ENCODE measurements at places on chromosomes 16 and 17.

GRCh38 chr16:78395035-78395434, 295.6 kb downstream of the WWOX start:
- no peak for DNase-seq

- DNase-seq = no peak
Measured at GRCh38 chr16:49693445-49693844, 162.5 kb downstream of the ZNF423 start.

GRCh38 chr16:23929856-23930255, 94.1 kb downstream of the PRKCB start:
- DNase-seq = no peak

DNA sequence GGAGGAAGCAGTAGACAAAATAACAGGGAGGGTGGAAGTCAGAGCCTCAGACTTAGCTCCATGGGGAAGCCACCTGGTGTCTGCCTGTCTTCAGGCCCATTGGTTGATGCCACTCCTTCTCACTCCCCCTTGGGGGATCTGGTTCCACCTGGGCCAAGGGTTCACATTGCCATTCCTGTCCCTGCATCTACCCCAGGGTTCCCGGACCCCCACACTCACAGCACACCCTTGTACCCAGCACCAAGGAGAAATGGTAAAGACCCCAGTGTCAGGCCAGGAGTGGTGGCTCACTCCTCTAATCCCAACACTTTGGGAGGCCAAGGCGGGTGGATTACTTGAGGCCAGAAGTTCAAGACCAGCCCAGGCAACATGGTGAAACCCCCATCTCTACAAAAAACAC, 1.0 kb upstream of the CA7 start:
- DNase-seq = no peak

GRCh38 chr17:66667090-66667489, 167.8 kb upstream of the CACNG5 start:
- DNase-seq = no peak

- no peak for DNase-seq
Measured at GRCh38 chr16:3798838-3799237, 81.5 kb upstream of the TRAP1 start.

DNA sequence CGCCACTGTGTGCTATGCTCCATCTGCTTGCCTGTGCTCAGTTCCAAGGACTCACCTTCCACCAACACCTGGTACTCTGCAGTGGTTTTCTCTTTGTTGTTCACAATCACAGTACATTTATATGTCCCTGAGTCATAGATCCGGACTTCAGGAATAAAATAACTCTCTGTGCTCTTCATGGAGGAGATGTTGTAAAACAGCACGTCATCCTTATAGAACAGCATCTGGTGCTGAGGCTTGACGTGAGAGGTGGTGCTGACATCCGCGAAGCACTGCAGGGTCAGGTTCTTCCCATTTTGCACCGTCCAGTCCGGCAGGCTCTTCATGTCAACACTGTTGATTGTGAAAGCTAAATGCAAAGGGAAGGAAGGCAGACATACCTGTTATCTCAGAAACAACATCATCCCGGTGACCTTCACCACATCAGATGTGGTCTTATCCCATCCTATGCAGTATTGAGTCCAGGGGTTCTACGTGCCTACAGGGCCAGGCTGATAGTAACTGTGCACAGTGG, 12.8 kb downstream of the PECAM1 start:
- DNase-seq = no peak

GRCh38 chr16:56475201-56475600, 23.8 kb downstream of the OGFOD1 start:
- no peak for DNase-seq

DNA sequence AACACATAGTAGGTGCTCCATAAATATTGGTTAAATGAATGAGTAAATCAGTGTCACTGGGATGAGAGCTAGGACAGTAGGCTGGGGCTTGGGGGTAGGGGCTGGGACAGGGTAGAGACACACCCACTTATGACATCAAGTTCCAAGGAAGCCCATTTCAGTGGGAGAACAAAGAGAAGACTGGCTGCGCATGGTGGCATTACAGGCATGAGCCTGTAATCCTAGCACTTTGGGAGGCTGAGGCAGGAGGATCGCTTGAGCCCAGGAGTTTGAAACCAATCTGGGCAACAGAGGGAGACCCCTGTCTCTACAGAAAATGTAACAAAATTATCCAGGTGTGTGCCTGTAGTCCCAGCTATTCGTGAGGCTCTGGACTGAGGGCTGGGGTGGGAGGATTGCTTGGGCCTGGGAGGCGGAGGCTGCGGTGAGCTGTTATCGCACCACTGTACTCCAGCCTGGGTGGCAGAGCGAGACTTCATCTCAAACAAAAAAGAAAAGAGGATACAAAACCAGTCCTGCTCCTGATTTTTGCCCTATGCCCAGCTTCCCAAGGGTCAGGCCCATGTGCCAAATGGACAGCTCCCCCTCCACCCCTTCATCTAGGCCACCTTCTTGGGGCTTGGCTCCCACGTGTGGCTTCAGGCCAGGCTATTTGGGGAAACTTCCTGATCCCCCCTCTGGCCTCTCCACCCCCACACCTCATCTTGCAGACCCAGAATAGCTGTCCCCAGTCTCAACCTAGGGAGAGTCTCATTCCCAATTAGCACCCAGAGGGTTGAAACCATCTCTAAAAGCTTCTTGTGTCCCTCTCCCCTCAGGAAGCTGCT, 7.1 kb downstream of the ZNF385C start:
- DNase-seq = no peak

DNA sequence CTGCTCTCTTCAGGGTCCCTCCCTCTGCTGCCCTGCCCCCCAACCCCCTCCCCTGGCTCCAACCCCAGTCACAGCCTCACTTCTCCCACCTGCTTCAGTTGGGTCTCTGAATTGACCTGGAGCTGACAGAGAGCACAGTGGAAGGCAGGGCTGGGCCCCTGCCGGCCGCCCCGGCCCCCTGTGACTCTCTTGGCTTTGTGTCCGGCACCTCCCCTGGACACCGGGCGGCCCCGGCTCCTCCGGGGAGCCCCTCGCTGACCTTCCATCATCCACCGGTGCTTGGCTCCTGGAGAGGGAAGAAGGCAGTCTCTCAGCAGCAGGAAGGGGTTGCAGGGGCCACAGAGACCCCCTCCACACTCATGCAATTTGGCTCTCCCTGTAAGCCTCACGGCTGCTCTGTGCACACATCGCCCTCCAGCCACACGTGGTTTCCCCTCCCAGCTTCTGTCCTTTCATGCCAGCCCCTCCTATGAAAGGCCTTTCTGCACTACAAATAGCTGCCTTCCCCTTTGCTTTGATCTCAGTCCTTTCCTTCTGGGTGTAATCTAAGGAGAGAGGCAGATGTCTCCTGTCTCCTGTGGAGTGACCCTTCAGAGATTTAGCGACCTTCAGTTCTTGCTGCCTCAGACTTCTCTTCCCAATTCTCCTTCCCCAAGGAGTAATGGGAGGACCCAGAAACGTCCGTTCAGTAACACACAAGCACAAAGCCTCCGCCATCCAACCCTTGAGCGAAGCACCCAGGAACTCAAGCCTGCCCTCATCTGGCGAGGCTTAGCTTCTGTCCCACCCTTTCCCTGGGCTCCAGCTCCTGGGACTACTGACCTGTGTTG, 8.3 kb downstream of the NKIRAS2 start:
- DNase-seq = no peak

DNA sequence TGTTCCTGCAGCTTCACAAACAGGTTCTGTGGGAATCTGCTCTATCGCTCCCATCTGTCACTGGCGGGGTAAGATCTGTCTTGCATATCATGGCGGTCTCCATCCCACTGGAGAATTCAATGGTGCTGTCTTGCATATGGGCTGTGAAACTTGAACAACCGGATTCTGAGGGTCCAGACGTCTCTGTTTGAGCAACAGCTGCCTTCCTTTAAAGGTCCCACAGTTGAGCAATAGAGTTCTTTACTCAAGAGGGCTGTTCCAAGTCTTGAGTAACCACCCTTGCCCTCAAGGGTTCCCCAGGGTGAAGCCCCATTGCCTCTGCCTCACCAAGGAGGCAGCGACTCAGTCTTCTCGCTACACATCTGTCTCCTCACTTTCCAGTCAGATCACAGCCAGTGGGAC, 50.8 kb downstream of the ZFHX3 start:
- no peak for DNase-seq

GRCh38 chr17:75808905-75809621, 24.5 kb downstream of the UNK start:
- no peak for DNase-seq

- no peak for DNase-seq
Measured at GRCh38 chr16:50266337-50267091, at the start of gene ADCY7. ADCY7 (plus strand) TSS chr16:50266551; CDS start chr16:50288180, 21,629 bp downstream.

- no peak for DNase-seq
Measured at GRCh38 chr17:19630661-19631060, 17.9 kb upstream of the ALDH3A2 start.

DNA sequence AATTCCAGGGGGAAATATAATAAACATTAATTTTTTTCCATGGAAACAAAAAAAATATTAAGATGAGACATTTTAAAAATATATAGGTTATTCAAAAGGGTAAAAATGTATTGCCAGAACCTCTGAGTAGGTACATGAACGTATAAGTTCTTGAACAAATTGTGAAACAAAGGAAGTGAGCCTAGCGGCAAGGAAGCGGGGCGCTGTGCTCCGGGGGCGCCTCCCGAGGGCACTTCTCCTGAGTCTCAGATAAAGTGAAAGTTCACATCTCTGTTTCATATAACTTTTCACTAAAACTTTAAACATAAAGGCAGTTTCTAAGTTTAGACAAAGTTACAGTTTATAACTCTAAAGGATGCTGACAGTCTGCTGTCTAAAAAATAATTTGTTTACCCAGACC, 52.3 kb downstream of the TNRC6C start:
- DNase-seq = no peak

DNA sequence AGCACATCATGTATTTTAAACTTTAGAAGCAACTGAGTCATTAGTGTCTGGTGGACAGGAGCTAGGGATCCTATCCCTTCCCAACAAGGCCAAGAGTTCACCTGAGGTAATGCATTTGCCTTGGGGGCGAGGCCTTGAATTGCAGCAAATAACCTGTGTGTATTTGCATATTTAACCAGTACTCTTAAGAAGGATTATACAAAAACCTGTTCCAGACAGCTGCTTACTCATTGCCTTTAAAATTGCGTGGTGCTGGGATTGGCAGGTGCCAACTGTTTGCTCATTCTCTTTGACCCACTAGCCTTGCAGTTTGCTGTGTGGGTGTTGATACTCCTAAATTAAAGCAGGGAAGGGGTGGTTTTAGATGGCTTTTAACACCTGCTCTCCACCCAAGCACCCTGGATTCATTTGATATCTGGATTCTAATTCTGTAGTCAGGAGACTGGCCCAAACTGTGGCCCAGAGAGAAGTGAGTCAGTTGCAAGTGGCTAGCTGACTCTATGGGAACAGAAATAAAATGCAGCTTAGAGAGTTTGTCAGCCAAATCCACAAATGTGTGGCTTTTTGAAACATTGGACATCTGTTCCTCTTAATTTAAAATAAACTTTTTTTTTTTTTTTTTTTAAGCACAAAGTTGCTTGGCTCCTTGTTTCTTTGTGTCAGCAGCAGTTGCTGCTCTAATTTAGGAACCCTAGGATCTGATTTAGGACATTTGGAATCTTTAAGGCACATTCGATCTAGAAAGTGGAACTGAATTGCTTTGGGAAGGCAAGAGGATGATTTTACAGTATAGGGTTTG, 46.9 kb downstream of the TUBD1 start:
- DNase-seq = peak; percentile 63

- peak; percentile 64 for DNase-seq
Measured at GRCh38 chr17:79033741-79034501, 10.0 kb downstream of the C1QTNF1 start.

DNA sequence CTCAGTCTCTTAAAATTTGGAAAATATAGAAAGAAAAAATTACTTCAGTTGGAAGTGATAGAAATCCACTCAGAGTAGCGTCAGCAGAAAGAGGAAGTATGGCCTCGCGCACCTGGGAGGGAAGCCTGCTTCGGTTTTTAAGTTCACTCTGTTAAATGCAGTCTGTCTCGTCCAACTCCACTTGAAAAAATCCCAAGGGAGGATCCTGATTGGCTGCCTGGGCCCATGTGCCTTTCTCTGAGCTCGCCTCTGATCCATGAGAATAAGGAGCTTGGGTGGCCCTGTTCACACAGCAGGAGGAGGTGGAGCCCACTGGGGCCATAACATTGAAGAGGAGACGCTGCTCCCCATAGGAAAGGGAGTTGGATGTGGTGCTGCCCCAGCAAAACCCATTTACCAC, 40.7 kb downstream of the DNAJA2 start:
- DNase-seq = no peak

DNA sequence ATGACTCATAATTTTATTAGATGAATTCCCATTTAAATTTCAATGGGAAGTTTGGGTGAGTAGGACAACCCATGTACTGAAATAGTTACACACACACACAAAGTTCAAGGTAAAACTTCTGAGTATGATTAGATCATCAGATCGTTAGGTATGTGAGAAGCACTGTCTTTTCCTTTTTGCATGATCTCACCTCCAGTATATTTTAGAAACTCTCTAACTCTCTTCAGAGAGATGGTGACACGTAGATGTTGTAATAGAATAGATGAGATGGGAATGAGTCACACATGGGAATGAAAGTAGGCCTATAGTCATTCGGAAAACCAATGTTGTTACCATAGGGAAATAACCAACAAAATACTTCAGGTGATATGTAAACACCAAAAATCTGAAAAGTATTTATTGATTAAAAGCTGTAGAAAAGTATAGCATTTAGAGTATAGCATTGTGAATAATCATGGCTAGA, 22.2 kb downstream of the KRT23 start:
- no peak for DNase-seq

- no peak for DNase-seq
Measured at GRCh38 chr17:79650283-79650682, 39.4 kb upstream of the RBFOX3 start.

DNA sequence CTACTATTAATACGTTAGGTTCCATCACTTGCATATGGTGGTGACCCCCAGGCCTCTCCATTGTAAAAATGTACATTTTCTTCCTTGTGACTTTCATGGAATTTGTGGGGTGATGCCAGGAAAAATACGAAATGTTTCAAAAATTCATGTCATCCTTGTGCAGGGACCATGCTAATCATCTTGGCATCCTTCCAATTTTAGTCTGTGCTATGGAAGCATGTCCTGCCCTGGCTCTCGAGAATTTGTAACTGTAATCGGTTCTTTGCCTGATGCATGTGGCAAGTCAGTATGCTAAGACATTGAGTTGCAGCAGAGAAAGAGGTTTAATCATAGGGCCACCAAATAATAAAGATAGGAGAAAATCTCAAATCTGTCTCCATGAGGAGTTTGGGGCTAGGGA, 14.3 kb upstream of the GINS3 start:
- DNase-seq = no peak

DNA sequence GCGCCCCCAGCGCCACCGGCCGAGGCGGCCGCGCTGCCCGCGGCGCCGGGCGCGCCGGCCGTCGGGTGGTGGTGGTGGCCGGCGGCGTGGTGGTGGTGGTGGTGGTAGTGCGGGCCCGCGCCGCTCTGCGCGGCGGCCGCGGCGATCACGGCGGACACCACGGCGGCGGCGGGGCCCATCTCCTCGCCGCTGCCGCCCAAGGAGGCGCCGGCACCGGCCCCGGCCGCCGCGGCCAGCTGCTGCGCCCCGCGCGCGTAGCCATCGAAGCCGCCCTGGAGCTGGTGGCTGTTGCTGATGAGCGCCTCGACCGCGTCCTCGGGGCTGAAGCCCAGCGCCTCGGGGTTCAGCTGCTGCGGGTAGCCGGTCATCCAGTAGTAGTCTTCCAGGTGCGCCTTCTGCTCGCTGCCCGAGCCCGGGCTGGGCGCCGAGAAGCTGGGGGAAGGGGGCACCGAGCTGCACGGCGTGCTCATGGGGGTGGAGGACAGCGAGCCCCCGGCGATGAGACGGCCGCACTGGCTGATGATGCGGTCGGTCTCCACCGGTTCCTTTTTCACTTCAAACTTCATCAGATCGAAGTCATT, 1.2 kb downstream of the MAF start:
- DNase-seq = no peak

- no peak for DNase-seq
Measured at GRCh38 chr16:84175350-84176081, 11.3 kb downstream of the TAF1C start.

GRCh38 chr17:75250009-75250471, 11.4 kb downstream of the GGA3 start:
- no peak for DNase-seq

Data from NCI-H446 treated with DMSO at 0.1 percent for 48 hours (cell line).